ENCODE measurements at places on chromosomes 16 and 17. TPM values are rescaled to one million over a fixed set of nuclear protein-coding genes. Genes with fewer than 3 reads are reported as not detected.

The RNF43 gene
- 1.2 TPM for total RNA-seq

The PYDC1 gene
- not detected for total RNA-seq

The TOP3A gene
- total RNA-seq = 69.7 TPM

The P3H4 gene
- total RNA-seq = 3.7 TPM

The SOX15 gene
- total RNA-seq = 0.29 TPM

The DCXR gene
- 117 TPM for total RNA-seq

The CAVIN1 gene
- total RNA-seq = 0.22 TPM

The ZNF747 gene
- total RNA-seq = 13.5 TPM

The KRT32 gene
- total RNA-seq = not detected

GRCh38 chr17:40416671-40417070 lies 1.0 kb downstream of the TOP2A start:
- no peak for DNase-seq

DNA sequence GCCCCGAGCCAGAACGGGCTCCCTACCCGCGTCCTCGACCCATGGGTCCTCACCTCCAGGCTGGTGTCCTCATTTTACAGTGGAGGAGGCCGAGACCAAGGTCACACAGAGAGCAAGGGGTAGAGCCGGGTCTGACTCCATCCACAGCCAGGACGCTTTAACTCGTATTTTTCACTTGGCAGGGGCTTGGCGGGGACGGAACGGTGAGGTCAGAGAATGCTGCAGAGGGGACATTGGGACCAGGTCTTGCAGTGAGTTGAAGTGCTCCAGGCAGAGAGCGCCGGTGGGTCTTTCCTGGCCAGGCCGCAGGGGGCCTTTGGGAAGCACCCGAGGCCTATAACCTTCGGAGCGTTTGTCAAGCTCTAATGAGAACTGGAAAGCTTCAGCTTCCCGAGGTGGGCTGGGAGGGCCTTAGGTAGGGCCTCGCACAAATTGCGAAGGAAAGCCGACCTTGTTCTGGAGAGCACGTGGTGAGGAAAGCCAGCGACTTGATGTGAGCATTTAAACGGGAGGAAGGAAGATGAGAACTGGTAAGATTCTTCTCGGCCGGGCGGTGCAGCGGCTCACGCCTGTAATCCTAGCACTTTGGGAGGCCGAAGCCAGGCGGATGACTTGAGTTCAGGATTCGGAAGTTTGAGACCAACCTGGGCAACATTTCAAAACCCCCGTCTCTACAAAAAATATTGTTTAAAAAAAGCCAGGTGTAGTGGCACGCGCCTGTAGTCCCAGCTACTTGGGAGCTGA lies 908 bp upstream of the CLUH start:
- DNase-seq = no peak

GRCh38 chr17:58969612-58970011 lies 137.1 kb downstream of the TRIM37 start:
- no peak for DNase-seq

GRCh38 chr17:57928928-57929327 lies 26.3 kb downstream of the CUEDC1 start:
- DNase-seq = no peak

GRCh38 chr16:57797216-57797525 lies 5.1 kb downstream of the KIFC3 start:
- DNase-seq = no peak

DNA sequence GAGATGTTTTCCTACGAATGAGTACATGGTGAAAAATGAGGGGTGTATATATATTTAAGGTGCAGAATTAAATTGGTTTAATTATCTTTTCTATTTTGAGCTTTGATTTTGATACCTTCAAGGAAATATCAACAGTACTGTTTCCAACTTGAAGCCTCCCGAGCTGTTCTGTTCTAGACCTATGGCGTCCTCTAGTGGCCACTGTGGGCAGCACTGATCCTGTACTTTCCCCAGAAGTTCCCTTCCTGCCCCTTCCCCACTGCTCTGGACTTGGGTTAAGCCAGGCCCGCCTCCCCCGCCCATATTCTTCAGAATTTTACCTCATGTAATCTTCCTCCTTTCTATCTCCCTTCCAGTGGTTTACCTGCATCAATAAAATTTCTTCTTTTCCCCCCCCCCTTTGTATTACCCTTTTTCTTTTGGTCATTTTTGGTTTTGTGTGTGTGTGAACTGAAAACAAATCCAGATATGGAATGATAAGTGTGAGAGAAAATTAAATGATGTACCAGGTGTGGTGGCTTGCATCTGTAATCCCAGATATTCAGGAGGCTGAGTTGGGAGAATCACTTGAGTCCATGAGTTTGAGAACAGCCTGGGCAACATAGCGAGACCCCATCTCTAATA lies 1643.5 kb downstream of the TP53TG3F start:
- no peak for DNase-seq

DNA sequence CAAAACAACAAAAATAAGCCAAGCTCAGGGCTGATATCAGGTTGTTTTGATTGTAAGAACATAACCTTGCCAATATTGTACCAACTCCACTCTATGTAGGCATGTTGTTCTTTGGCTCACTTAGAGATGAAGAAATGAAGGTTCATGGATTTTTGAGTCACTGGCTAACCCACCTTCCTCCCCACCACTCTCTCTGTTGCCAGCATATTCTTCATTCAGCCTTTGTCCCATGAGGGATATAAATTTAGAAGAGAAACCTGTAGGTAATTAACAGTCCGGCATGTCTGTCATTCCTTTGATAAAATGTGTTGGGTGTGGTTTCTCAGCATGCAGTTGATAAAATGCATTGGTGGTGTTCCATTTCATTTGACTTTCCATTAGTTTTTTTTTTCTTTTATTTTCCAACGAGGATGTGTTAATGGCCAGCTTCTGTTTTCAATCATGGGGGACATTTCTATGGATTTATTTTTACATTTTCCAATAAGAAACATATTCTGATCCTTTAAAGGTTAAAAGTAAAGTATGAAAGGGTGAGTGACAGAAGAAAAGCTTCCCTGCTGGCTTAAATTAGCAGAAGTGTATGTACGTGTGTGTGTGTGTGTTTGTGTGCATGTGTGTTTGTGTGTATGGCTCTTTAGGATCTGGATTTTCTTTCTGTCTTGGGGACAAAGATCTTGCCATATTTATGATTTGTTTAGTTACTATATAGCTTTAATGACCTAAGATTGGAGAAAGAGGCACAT lies 166.2 kb upstream of the KCNJ16 start:
- DNase-seq = no peak

DNA sequence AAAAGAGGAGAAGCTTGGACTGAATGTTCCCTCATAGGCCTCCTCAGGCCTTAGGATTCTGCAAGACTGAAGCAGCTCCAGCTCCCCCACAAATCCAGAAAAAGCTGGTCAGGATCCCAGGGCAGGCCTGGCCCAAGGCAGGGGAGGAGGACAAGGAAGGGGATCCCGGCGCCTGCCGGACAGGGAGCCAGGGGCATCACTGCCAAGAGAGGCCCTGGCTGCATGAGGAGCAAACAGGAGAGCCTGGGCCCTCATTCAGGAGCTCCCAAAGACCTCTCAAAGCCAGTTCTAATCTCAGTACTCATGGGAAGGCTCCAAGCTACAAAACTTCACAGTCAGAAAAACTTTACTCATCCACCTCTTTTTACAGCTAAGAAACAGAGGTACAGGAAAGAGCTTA lies 67.3 kb downstream of the ZNF423 start:
- no peak for DNase-seq

GRCh38 chr17:80758481-80759376 lies 214.1 kb downstream of the RPTOR start:
- peak; percentile 51 for DNase-seq

DNA sequence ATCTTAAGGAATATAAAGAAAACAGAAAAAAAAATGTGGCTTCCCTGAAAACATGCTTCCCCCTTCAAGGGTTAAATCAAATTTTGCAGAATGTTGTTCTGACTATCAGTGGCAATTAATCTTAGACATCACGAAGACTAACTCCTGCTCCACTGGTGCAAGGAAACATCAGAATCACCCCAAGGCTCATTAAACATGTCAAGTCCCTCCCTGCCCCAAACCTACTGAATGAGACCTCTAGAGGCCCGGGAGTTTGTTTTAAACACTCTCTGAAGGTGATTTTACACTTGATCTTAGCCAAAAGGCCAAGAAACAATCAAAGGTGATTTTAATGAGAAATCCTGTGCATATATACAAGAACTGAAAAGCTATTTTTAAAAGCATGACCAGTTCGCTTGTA lies 18.3 kb downstream of the PSME3IP1 start:
- no peak for DNase-seq

- DNase-seq = no peak
Observed at GRCh38 chr17:44829523-44830358, at the start of gene GJC1. Gene GJC1 (minus strand): TSS chr17:44830287. CDS start chr17:44805817, 24,470 bp downstream.

- no peak for DNase-seq
Observed at GRCh38 chr17:66953630-66954020, 10.9 kb upstream of the CACNG4 start.

- DNase-seq = no peak
Observed at GRCh38 chr17:2455956-2456355, 55.1 kb upstream of the MNT start.

DNA sequence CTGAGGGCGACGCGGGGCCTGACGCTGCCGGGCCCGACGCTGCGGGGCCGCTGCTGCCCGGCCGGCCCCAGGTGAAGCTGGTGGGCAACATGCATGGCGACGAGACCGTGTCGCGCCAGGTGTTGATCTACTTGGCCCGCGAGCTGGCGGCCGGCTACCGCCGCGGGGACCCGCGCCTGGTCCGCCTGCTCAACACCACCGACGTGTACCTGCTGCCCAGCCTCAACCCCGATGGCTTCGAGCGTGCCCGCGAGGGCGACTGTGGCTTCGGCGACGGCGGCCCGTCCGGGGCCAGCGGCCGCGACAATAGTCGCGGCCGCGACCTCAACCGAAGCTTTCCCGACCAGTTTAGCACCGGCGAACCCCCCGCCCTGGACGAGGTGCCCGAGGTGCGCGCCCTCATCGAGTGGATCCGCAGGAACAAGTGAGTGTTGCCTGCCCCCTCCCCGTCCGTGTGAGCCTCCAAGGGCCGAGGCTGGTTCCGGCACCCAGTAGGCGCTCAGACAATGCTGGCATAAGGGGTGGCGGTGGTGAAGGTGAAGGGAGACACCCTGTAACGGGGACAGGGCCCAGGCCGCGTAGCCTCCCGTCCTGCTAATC lies 676 bp downstream of the CPD start:
- DNase-seq = peak; percentile 10

DNA sequence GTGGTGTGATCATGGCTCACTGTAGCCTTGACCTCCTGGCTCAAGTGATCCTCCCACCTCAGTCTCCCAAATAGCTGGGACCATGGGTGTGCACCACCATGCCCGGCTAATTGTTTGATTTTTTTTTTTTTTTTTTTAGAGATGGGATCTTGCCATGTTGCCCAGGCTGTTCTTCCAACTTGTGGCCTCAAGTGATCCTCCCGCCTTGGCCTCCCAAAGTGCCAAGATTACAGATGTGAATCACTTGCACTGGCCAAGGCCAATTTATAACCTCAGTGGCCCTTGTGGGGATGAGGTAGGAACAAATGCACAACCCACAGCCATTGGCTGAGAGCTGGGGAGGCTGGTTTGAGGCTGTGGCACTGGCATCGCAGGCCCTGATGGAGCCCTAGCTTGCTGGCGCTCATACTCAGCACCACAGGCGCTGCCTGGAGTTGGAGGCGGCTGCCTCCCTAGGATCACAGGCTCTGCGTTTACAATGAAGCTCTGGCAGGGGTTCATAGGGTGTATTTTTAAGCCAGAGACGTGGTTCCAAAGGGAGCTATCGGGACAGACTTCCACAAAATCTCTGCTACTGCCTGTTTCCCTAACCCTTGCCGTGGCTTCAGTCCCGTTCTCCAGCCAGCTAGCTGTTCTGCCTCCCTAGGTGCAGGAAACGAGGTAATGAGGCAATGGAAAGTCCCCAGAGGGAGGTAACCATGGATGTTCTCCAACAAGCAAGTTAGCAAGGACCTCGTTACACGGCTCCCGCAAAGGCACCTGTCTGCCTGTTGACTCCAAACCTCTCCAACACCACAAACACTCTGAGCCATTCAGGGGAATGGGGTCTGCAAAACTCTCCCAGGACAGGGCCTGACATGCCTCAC lies 2.9 kb downstream of the ABCA3 start:
- no peak for DNase-seq

DNA sequence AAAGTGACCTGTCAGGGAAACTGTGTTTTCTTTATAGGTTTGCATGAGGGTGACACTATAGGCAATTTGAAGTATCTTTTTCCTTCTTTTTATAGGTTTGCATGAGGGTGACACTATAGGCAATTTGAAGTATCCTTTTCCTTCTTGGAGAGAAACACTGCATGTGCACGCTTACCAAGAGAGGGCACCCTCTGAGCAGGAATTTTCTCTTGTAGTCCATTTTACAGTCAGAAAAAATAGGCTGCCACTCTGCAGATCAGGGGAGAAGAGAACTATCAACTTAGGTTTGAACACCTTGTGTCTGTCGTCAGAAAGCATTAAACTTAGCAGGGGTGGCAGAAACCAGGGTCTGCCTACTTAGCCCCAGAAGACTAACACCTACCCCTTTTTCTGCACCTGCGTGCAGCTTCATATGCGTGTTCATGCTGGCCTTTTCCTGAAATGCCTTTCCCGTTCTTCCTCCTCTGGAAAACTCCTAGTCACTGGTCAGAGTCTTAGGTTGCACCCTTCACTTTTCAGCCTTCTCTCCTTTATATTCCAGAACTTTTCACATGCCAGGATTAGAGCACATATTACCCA lies 16.4 kb upstream of the SMIM36 start:
- DNase-seq = no peak

DNA sequence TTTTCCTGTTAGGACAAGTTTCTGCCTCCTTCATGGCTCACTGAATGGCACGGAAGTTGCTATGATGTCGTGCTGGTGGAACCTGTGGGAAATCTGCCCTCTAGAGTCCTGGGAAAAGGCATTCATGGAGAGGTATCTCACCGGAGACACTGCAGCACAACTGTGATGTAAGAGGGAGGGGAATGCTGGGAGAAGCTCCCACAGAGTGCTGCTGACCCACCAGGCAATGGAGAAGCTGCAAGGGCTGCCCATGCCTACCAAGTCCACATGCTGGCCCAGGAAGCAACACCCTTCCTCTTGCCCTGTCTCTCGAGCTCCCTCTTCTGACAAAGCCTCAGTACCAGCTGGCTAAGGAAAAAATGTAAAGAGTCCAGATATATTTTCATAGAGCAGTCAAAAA lies 45.2 kb upstream of the SLC5A11 start:
- DNase-seq = no peak

- no peak for DNase-seq
Observed at GRCh38 chr17:41184480-41184961, at the start of gene KRTAP4-1. Gene KRTAP4-1 (minus strand): TSS chr17:41184911. CDS start chr17:41184854, 57 bp downstream.

DNA sequence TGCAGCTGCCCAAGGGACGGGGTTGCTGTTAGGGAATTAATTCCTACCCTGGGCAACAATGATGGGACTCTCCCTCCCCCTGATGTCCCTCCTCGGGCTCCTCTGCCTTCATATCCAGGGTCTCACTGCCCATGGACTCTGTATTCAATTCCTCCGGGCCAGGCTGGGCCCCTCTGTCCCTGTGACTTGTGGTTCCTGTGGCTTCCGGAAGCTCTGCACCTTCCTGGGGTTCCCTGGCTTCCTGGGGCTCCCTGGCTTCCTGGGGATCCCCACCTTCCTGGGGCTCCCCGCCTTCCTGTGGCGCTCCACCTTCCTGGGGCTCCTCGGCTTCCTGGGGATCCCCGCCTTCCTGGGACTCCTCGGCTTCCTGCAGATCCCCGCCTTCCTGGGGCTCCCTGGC lies 35.2 kb downstream of the SRL start:
- no peak for DNase-seq

GRCh38 chr17:27633312-27634025 lies 2.5 kb downstream of the LGALS9 start:
- no peak for DNase-seq

GRCh38 chr16:65422934-65423333 lies 301.1 kb upstream of the CDH11 start:
- DNase-seq = no peak

Measured in CD8-positive, alpha-beta memory T cell (primary cell).